ENCODE measurements at places on chromosomes 7 and 10. TPM values are rescaled to one million over a fixed set of nuclear protein-coding genes. Genes with fewer than 3 reads are reported as not detected.
A peak's percentile ranks its signal among the peaks of the same experiment; 100 is the strongest.

GRCh38 chr10:110005719-110006118, 2.1 kb upstream of the ADD3 start:
- DNase-seq: peak; percentile 72

- no peak for DNase-seq
These were observed 141.3 kb upstream of the AGK start for GRCh38 chr7:141409801-141410329.

DNA sequence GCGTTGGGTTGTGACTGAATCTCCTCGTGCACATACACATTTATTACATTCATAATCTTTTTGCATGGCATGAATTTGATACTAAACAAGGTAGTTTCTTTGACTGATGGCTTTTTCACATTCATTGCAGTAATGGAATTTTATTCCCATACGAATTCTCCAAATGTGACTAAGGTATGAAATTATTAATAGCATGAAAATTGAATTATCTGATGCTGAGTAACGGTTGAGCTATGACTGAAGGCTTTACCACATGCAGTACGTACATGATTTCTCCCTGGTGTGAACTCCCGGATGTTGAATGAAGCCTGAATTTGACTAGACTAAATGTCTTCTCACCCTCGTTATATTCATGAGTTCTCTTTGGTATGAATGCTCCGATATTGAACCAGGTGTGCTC, 104.4 kb upstream of the C1GALT1 start:
- no peak for DNase-seq

- no peak for DNase-seq
These were observed 1.7 kb downstream of the PTPRN2 start for GRCh38 chr7:158585721-158586498.

DNA sequence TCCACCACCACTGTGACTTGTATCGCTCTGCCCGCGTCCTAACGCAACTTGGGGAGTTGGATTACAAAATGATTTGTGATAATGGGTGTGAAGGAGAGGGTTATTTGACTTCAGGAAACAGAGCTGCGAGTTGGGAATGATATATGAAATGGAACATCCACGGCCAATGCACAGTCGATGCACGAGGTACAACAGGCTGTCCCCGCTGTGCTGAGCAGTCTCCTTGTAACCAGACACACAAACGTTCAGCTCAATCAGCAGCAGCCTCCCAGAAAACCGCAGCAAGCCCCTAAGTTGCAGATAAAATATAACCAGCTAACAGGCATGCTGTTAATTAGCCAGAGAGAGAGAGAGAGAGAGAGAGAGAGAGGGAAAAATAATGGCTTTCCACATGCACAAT, 332.7 kb upstream of the MGMT start:
- DNase-seq: no peak

DNA sequence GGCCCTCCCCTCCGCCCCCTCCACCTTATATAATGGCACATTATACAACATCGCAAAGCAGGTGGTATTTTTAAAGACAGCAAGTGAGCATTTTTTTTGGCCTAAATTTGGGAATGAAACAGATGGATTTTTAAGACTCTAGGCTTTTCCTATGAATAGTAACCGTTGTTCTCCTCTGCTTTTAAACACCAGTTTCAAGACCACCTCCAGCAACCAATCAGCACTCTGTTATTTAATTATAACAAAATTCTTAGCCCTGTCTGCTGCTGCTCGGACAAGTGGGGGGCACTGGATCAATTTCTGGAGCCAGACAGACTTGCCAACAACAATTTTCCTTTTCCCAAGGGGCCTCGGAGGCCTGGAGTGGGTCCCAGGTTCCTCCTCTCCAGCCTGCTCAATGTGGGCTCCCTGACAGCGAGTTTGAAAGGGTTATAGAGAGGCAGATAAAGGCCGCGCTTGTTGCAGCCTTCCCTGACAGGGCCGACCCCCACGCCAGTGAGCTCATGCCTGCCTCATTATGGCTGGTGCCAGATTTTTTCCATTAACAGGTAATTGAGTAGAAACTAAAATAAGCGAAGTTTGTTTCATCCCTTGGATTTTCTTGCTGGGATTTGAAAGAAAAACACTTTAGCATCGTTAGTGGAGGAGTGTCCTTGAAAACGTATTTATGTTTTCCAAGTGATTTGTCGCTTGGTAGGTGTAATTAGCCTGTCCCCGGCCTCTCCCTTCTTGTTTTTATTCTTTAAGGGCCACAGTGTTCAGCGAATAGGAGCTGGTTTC, 227.3 kb downstream of the TCF7L2 start:
- no peak for DNase-seq

- DNase-seq: no peak
These were observed 8.6 kb downstream of the KCNH2 start for GRCh38 chr7:150969475-150969874.

DNA sequence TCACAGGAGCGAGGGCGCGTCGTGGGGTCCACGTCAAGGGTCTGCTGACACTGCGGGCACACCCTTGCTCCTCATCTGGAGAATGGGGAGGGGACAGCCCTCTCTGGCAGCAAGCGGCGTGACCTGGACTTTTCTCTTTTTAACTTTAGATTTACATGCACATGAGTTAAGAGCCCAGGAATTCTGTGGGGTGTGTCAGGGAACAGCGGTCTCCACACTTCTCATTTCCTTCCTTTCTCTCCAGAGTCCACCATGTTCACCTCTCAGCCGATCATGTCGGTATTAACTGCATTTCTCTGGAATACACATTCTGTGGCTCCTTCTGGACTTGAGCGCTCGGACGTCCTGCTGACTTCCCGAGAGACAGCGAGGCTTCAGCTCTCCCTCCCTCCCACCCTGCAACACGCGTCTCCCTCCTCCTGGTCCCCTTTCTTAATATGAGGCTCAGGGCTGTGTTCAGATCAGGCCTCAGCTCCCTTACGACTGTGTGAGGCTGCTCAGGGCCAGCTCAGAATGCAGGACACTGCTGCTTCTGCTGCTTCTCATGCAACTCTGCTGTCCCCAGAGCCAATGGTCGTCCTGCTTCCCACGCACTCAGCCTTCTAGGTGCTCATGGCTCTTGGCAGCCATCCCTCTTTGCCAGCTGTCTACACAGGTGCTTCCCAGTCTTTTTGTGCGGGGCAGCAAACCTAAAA, 261.3 kb downstream of the ELFN1 start:
- no peak for DNase-seq

DNA sequence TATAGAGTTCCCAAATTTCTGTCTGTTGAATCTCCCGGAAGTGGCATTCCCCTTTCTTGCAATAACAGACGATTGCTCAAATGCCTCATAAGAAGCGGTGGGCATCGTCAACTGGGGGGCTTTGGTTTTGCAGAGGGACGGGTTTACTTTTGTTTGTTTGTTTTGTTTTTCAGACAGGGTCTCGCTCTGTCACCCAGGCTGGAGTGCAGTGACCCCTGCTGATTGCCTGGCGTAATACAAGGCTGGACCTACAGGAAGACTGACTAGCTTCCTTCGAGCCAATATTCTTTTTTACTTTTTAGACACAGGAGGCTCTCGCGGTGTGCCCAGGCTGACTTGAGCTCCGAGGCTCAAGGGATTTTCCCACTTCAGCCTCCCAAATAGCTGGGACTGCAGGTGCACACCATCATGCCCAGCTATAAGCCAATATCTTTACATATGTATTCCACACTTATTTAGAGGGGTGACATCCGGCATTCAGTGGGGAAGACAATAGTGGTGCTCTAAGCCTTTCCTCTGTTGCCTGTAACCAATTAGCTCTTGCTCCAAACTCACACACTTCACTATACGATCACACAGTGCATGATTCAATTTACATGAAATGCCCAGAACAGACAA, 58.1 kb downstream of the FHIP2A start:
- no peak for DNase-seq

DNA sequence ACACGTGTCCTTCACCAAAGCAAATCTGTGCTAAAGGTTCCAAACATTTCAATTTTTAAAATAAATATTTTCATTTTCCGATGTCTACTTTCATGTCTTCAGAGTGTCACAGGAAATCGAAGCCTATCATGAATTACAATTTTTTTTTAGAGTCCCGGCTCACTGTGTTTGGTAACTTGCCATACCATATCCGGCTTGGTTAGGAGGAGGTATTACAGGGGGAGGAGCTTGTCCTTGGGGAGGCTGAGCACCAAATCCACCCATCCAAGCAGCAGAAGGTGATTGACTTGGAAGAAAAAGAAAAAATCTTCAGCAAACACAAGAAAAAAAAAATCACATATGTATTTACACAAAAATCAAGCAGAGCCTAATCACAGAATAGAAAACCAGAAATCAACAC, 21.3 kb downstream of the TIAL1 start:
- DNase-seq: no peak

DNA sequence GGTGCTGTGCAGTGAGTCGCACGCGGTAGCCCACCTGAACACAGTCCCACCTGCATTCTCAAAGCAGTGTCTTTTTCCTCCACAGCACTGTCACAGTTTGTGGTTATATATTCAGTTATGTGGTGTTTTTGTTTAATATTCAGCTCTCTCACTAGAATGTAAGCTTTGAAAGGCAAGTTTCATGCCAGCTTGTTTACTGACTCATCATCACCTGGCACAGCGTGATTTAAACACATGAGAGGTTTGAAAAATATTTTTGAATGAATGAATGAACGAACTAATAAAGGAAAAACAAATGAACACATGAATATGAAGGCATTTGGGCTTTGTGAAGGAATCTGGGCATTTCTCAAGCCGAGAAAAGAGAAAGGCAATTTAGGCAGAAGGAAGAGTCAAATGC, 51.9 kb upstream of the TM9SF3 start:
- DNase-seq: no peak

GRCh38 chr7:14507617-14508016, 394.9 kb downstream of the DGKB start:
- no peak for DNase-seq

- no peak for DNase-seq
These were observed 181.3 kb downstream of the RTKN2 start for GRCh38 chr10:62087329-62087728.

GRCh38 chr7:95391761-95392160, 4.4 kb downstream of the PON3 start:
- DNase-seq: peak; percentile 28

DNA sequence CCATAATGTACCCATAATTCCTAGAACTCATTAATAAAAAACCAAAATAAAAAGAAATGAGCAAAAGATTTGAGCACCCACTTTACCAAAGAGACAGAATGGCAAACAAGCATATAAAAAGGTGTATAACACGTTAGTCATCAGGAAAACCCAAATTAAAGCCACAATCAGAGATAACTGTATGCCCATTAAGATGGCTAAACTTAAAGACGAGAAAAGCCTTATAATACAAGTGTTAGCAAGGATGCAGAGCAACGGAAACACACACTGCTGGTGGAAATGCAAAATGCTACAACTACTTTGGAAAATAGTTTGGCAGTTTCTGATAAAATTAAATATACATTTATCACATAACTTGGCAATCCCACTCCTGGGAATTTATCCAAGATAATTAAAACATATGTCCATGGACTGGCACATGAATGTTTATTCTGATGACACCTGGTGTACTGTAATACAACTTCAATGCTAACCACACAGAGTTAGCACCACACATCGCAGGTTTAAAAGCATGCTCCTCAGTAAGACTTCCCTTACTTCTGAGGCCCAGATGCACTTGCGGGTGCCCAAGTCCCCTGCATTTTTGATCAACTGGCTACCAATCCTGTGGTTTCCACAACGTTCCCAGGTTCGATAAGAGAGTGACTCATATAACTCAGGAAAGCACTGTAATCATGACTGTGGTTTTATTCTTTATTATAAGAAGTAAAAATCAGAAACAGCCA, 158.6 kb downstream of the SNX13 start:
- no peak for DNase-seq

DNA sequence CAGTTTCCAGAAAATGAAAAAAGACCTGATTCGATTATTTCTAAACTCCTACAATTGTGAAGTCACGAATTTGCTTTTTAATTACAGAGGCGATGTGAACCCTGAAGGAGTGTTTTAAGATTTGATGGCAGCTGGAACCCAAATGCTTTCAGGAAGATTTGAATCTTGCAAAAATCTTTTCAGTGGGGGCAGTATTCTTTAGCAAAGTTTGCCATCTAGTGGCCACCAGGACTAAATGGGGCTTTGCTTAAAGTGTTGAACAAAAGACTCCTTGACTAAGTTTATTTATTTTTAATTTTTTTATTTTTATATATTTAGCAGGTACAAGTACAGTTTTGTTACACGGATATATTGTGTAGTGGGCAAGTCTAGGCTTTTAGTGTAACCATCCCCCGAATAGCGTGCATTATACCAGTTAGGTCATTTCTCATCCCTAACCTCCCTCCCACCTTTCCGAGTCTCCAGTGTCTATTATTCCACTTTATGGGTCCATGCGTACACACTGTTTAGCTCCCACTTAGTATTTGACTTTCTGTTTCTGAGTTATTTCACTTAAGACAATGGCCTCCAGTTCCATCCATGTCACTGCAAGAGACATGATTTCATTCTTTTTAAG, 98.8 kb downstream of the CACNB2 start:
- DNase-seq: peak; percentile 69

The CTBP2 gene
- 85.4 TPM for polyA plus RNA-seq

The GRID2IP gene
- polyA plus RNA-seq: 1.3 TPM

The NRF1 gene
- polyA plus RNA-seq: 22.7 TPM

The CLDN3 gene
- 31.1 TPM for polyA plus RNA-seq

The UCMA gene
- polyA plus RNA-seq: 0.29 TPM

The WNT2 gene
- polyA plus RNA-seq: 150 TPM

The SCIN gene
- 6.5 TPM for polyA plus RNA-seq

The CDK1 gene
- polyA plus RNA-seq: 180 TPM

The PDGFA gene
- polyA plus RNA-seq: 30.4 TPM

The CYP2E1 gene
- 1.6 TPM for polyA plus RNA-seq

The PRDX3 gene
- 169 TPM for polyA plus RNA-seq

The ANKRD22 gene
- 0.70 TPM for polyA plus RNA-seq

Data from right lung (tissue), 10 donors.